ENCODE measurements at places on chromosomes 5 and 9.

- DNase-seq: no peak
Measured at GRCh38 chr9:38038307-38039089, 30.5 kb downstream of the SHB start.

- no peak for DNase-seq
Measured at GRCh38 chr5:142785206-142785605, 15.0 kb downstream of the ARHGAP26 start.

DNA sequence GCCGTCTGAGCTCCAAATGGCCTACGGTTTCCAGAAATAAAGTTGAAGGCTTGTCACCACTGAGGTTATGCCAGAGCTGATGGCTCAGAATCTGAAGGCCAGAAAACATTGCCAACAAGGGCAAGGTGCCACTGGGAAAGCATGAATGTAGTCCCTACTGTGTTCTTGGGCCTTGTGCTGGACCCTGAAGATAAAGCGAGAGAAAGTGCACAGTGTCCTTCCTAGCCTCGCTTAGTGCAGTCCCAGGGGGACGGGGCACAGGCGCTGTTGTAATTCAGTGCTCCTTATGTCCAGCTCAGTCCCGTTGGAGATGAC is 84.5 kb downstream of the NDFIP1 start:
- DNase-seq: no peak

DNA sequence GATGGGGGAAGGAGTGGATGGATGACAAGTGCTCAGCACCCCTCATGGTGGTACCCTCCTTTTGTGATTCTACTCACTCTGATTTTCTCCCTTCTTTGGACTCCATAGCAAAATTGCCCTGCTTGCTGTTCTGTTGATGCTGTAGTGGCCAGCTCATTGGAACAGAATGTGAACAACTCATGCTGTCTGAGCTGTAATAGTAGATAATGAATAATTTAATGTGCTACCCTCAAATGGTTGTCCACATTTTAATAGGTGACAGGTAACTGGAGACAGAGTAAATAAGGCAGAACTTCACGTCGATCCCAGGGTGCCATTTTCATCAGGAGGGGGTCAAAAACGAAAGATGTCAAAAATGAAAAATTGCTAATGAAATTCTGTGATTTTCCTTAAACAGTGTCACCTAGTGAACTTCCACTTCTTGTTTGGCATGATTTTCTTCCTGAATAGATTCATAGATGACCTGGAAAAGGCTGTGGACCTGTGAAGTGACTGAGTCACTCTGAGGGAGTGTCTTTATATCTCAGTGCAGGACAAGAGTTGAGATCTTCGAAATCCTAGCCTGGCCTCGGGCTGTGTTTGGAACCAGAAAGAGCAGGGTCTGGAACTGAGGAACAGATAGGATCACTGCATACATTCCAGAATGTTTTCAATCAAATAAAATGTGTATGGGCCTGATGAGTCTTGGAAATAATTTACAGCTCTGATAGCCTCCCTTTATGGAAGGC is 270.2 kb downstream of the PSAT1 start:
- no peak for DNase-seq

DNA sequence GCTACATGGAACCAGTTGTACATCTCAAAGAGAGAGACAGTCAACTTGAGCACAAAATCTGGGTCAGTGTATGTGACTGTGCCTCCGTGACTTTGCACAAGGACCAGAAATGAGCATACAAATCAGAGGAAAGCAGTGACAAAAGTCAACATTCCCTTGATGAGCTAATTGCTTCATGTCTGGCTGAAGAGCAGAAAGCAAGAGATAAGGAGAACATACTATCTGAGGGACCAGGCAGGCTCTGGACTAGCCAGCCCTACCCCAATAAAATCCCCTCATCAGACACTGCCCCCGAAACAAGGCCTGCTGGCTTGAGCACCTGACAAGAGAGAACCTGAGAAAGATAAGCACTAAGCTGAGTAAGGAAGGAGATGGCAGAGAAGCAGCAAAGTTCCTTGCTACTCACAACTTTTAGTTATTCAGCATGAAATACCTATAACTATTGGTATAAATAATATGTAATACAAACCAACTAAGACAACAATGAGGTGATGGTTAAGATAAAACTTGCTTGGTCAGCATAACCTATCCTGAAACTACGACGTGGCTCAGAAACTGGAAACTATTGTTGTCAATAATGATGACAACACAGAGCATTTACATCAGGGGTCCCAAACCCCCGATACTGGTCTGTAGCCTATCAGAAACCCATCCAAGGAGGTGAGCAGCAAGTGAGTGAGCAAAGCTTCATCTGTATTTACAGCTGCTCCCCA is 9.5 kb downstream of the SIL1 start:
- DNase-seq: no peak

GRCh38 chr5:16693879-16694278 is 77.1 kb upstream of the RETREG1 start:
- DNase-seq: no peak

- DNase-seq: no peak
Measured at GRCh38 chr9:76562511-76562911, 103.5 kb downstream of the GCNT1 start.

- no peak for DNase-seq
Measured at GRCh38 chr9:129423216-129423615, 197.7 kb downstream of the C9orf50 start.

DNA sequence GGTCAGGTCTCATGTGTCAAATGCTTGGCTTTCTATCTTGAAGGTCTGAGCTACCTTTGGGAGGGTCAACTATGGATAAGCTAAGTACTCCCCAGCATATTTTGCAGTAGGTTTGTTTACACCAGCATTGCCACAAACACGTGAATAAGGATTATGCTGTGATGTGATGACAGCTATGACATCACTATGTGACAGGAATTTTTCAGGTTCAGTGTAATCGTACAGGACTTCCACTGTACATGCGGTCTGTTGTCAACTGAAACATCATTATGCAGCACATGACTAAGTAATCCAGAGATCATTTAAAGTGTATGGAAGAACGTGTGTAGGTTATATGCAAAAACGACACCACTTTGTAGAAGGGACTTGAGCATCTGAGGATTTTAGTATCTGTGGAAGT is 104.0 kb downstream of the FSTL4 start:
- DNase-seq: no peak

Data from stimulated activated CD8-positive, alpha-beta memory T cell treated with anti-CD3 and anti-CD28 coated beads, Interleukin-12 subunit alpha, Interleukin-12 subunit beta, amount 100 ng/mL, for 4 hours (primary cell).